ENCODE measurements at places on chromosomes 2 and 18.

DNA sequence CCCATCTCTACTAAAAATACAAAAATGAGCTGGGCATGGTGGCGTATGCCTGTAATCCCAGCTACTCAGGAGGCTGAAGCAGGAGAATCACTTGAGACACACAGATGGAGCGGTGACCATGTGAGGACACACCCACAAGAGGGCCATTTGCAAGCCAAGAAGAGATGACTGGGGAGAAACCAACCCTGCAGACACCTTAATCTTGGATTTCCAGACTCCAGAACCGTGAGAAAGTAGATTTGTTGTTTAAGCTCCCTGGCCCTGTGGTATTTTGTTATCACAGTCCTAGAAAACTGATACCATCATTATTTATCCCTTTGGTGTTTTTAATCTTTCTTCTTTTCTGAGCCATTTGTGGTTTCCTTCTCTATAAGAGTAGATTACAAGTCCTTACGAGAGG, 88.6 kb upstream of the ID2 start:
- no peak for DNase-seq

GRCh38 chr2:144086965-144087364, 433.0 kb downstream of the ZEB2 start:
- DNase-seq: no peak

DNA sequence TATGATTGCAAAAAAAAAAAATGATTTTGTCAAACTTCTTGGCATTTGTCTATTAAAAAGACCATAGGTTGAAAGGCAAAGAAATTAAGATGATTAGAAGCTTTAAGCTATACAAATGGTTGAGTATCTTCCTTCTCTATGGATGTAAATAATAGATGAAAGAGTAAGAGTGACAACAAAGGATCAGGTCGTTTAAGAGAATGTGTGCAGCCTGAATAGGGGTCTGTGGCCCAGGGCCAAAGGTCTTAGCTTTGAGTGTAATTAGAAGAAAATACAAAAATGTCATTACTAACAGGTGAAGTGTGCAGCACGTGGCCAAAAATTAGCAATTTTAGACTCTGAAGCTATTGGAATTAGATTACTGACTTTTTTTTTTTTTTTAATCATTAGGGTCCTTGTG, 122.4 kb downstream of the GREB1L start:
- DNase-seq: no peak

- DNase-seq: no peak
These were observed 456.5 kb upstream of the CWC22 start for GRCh38 chr2:180463608-180464007.

DNA sequence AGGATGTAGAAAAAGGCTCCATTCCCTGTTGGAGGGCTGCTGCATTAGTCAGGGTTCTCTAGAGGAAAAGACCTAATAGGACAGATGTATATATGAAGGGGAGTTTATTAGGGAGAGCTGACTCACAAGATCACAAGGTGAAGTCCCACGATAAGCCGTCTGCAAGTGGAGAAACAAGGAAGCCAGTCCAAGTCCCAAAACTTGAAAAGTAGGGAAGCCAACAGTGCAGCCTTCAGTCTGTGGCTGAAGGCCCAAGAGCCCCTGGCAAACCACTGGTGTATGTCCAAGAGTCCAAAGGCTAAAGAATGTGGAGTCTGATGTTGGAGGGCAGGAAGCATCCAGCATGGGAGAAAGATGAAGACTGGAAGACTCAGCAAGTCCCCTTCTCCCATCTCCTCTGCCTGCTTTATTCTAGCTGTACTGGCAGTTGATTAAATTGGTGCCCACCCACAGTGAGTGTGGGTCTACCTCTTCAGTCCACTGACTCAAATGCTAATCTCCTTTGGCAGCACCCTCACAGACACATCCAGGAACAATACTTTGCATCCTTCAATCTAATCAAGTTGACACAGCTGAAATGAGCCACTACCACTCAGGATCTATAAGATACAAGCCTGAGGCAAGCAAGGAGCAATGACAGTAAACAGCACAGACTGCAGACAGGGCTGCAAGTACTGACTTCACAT, 30.0 kb upstream of the ATG16L1 start:
- no peak for DNase-seq
